ENCODE measurements at places on chromosomes 5 and 9. TPM values are rescaled to one million over a fixed set of nuclear protein-coding genes. Genes with fewer than 3 reads are reported as not detected.

- peak; percentile 45 for DNase-seq
- no peaks in the 10 kb centered on the region for H3K36me3 ChIP-seq
- H3K4me1 ChIP-seq: no peaks in the 10 kb centered on the region
- H3K27me3 ChIP-seq: no peaks in the 10 kb centered on the region
- no peak overlapping the region for H3K4me3 ChIP-seq
These were observed 117.3 kb downstream of the TTLL11 start for GRCh38 chr9:121975801-121976277.

- DNase-seq: peak; percentile 44
- peaks cover 4% of the 10 kb centered on the region for H3K4me1 ChIP-seq
- peak overlapping the region; percentile 93 for H3K27ac ChIP-seq
- H3K36me3 ChIP-seq: no peaks in the 10 kb centered on the region
- H3K4me3 ChIP-seq: peak overlapping the region; percentile 5
These were observed 1.1 kb downstream of the LURAP1L start for GRCh38 chr9:12775679-12776512.

- H3K27ac ChIP-seq: no peak overlapping the region
- H3K27me3 ChIP-seq: no peaks in the 10 kb centered on the region
- H3K36me3 ChIP-seq: no peaks in the 10 kb centered on the region
- DNase-seq: no peak
These were observed 143.7 kb upstream of the SMIM23 start for GRCh38 chr5:171641891-171642290.

DNA sequence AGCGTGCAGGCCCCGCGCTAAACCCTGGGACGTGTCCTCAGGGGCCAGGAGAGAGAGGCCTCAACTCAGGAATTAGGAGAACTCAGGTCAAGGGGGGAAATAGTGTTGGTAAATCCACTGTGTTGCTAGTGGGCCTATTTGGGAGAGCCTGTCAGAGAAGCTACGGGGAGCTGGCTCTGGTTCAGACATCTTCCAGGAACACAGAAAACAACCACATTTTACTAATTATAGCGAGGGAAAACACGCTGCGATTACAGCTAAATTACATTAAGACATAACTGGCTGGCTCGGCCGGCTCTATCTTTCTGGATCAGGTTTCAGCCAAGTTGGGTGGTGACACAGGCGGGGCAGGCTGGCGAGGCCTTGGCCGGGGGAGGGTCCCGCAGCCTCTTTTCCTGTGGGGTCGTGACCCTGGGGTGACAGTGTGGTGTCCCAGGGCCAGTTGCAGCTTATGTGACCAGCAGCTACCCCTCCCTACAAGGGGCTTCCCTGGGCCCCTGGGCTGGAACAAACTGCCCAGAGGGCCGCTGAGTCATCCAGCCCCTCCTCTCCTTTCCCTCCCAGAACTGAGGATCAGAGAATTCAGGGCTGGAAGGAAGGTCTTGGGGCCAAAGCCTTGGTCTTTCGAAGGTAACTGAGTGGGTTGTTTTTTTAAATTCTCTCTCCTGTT, 75.1 kb downstream of the FGF18 start:
- peak overlapping the region; percentile 5 for H3K4me3 ChIP-seq
- DNase-seq: peak; percentile 79
- H3K27ac ChIP-seq: peak overlapping the region; percentile 33
- no peaks in the 10 kb centered on the region for H3K36me3 ChIP-seq
- no peaks in the 10 kb centered on the region for H3K27me3 ChIP-seq

DNA sequence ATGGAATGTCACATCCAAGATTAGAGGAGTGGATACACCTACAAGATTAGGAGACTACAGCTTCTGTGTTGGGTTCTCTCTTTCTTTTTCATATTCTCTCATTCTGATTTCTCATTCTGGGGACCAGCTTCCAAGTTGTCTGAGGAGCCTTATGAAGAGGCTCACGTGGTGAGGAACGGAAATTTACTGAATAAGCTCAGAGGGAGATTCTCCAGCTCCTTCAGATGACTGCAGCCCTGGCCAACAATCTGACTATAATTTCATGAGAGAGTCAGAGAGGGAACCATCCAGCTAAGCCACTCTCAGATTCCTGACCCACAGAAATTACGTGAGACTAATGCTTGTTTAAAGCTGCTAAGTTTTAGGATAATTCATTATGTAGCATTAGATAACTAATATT, 27.1 kb upstream of the TENT2 start:
- H3K4me3 ChIP-seq: no peak overlapping the region
- H3K27me3 ChIP-seq: peaks cover 3% of the 10 kb centered on the region
- H3K27ac ChIP-seq: no peak overlapping the region
- no peaks in the 10 kb centered on the region for H3K36me3 ChIP-seq

DNA sequence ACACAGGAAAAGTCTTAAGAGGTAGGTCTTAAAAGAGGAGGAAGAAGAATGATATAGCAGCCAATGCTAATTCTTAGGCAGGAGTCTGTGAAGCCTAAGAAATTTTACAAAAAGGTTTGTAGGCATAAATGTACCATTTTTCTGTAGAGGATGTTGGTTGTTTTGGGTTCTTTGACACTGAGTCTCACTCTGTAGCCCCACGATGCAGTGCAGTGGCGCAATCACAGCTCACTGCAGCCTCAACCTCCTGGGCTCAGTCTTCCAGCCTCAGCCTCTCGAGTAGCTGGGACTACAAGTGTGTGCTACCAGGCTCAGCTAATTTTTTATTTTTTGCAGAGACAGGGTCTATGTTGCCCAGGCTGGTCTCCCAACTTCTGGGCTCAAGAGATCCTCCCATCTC, 37.7 kb upstream of the RNF38 start:
- H3K27me3 ChIP-seq: no peaks in the 10 kb centered on the region
- no peak overlapping the region for H3K27ac ChIP-seq
- no peak overlapping the region for H3K4me3 ChIP-seq

GRCh38 chr9:131253891-131254491, 22.3 kb downstream of the FAM78A start:
- H3K36me3 ChIP-seq: no peaks in the 10 kb centered on the region
- no peak overlapping the region for H3K27ac ChIP-seq
- no peaks in the 10 kb centered on the region for H3K27me3 ChIP-seq
- H3K4me3 ChIP-seq: no peak overlapping the region
- H3K4me1 ChIP-seq: peaks cover 9% of the 10 kb centered on the region

GRCh38 chr5:88683506-88684135, 199.4 kb downstream of the MEF2C start:
- no peaks in the 10 kb centered on the region for H3K4me1 ChIP-seq
- DNase-seq: no peak
- no peak overlapping the region for H3K27ac ChIP-seq
- H3K4me3 ChIP-seq: no peak overlapping the region
- H3K36me3 ChIP-seq: no peaks in the 10 kb centered on the region
- H3K27me3 ChIP-seq: peaks cover 35% of the 10 kb centered on the region

DNA sequence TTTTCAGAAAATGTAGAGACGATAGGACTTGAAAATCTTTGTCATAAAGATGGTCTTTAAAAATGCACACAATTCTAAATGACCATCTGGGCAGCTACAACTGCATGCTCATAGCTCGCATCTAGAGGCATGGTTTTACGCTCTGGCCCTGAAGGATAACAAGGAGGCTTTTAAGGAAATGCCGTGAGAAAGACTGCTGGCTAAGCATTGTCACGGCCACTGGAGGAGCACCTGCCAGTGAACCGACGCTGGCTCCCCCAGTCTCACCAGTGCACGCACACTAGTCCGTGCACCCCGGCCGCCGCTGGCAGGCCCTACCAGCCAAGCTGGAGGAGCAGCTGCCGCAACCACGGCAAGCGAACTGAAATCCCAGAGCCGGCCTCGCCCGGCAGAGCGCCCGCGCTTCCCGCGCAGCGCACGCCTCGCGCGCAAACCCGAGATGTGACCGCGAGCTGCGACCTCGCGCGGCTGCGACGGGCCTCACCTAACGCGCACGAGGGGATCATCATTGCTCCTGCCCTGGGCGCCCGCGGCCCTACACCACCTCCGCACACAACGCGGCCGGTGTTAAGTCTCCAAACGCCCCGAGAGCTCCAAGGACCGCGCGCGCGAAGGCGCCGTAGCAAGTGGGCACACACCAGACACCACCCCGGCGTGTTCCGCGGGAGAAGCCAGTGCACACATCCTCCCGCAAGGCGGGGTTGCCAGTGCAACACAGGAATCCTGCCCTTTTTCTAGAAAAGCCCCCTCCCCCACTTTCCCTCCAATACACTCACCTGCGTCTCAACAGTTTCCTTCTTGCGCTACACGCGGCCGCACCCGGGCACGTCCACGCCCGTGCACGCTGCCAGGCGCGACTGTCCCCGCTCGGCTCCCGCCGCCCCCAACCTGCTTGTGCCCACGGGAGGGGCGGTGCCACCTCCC, 5.3 kb downstream of the ELAVL2 start:
- no peak for DNase-seq
- no peak overlapping the region for H3K27ac ChIP-seq
- H3K4me3 ChIP-seq: no peak overlapping the region
- H3K36me3 ChIP-seq: no peaks in the 10 kb centered on the region

- H3K27ac ChIP-seq: no peak overlapping the region
- DNase-seq: no peak
- no peaks in the 10 kb centered on the region for H3K27me3 ChIP-seq
- no peaks in the 10 kb centered on the region for H3K4me1 ChIP-seq
- H3K36me3 ChIP-seq: no peaks in the 10 kb centered on the region
These were observed 28.4 kb downstream of the MRPS27 start for GRCh38 chr5:72291601-72292000.

DNA sequence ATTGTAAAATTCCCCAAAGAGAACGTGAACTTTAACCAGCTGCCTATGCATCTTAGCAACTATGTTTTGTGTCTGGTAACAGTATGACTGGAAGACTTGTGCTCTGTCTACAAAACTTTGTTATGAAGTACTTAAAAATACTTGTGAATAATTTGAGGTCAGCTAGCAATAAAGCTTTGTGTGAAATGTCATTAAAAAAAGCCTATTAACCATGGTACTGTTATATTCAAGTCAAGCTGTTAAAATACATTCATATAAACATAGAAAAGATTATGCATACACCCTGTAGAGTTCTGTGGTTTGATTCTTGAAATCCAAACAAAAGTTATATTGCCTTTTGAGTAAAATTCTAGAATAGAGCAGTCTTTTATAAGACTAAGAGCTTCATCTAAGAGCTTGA, 60.1 kb downstream of the VCAN start:
- H3K27me3 ChIP-seq: no peaks in the 10 kb centered on the region
- H3K4me1 ChIP-seq: no peaks in the 10 kb centered on the region

DNA sequence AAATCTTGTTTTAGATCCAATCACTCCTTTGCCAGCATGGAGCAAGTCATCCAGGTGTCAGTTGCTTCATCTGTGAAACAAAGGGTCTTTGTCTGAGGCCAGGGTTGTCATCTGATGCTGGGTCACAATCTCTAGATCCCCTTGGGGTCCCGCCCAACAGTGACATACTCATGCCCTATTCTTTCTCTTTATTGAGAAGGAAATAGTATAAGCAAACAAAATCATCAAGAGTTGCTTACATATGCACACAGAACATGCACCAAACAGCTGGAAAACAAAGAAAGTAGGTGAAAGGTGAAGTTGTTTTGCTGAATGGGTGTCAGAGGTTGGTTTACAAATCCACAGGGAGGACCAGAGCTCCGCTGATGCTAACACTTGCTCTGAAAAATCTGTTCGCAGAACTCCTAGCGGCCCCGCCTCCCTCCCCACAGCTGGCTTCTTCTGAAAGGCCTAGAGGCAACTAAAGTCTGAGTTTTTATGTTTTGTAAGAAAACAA, 106.1 kb upstream of the SLC44A1 start:
- no peaks in the 10 kb centered on the region for H3K36me3 ChIP-seq
- H3K27ac ChIP-seq: no peak overlapping the region
- DNase-seq: no peak
- no peak overlapping the region for H3K4me3 ChIP-seq

DNA sequence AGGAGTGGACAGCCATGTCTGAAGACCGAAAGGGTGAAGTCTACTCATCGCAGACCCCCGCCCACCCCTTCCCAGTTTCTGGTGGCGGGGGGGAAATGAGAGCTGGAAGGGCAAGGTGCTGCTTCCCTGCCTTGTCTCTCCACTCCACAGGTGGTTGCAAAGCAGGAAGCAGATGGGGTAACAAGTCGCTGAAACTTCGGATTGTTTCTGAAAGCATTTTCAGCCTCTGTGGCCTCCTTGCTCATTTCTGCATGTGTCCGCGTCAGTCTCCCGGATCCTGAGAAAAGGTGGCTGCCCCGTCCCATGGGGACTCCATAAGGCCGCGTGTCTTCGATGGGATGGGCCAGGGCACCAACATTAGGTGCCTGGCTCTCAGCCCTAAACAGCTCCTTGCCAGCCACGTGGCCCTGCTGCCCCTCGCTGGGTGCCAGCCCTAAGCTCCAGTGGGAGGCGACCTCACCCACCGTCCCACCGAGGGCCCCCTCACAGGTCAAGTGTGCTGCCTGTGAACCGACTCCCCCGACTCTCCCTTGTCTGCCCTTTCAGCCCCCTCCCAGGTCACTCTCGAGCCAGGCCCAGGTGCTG, 971 bp downstream of the PHYKPL start:
- H3K4me1 ChIP-seq: peaks cover 41% of the 10 kb centered on the region
- no peak for DNase-seq
- no peaks in the 10 kb centered on the region for H3K27me3 ChIP-seq
- peaks cover 27% of the 10 kb centered on the region for H3K36me3 ChIP-seq
- H3K4me3 ChIP-seq: peak overlapping the region; percentile 77

- no peak overlapping the region for H3K4me3 ChIP-seq
- no peak for DNase-seq
- H3K27ac ChIP-seq: no peak overlapping the region
- H3K4me1 ChIP-seq: no peaks in the 10 kb centered on the region
- H3K36me3 ChIP-seq: no peaks in the 10 kb centered on the region
- H3K27me3 ChIP-seq: no peaks in the 10 kb centered on the region
These were observed 20.7 kb upstream of the TMOD1 start for GRCh38 chr9:97480749-97481148.

DNA sequence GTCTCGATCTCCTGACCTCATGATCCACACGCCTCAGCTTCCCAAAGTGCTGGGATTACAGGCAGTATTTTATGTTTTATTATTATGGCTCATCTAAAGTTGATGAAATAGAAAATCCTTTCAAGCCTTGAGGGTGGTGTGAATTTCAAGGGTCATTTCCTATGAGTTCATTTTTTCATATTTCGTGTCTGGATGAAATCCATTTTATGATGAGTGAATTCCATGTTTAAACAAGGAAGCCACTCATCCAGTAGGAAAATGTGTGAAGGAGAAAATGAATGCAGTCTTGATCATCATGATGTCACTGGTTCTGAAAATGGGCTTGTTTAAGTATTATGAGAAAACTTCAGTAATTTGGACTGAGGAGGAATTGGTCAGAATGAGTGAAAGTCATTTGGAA, 74.6 kb upstream of the ZSWIM6 start:
- peaks cover 18% of the 10 kb centered on the region for H3K4me1 ChIP-seq
- no peak overlapping the region for H3K27ac ChIP-seq
- no peak for DNase-seq
- no peak overlapping the region for H3K4me3 ChIP-seq
- no peaks in the 10 kb centered on the region for H3K27me3 ChIP-seq

The HAVCR2 gene
- 12.2 TPM for total RNA-seq

The C5orf34 gene
- not detected for total RNA-seq

The PRKAA1 gene
- total RNA-seq: 53.1 TPM

The TEX48 gene
- not detected for total RNA-seq

The PCDH1 gene
- 11.1 TPM for total RNA-seq
